ENCODE measurements at places on chromosomes 16 and 17.
A peak's percentile ranks its signal among the peaks of the same experiment; 100 is the strongest.

- DNase-seq, result no peak
These were observed 949 bp upstream of the SPAG7 start for GRCh38 chr17:4968486-4969046.

DNA sequence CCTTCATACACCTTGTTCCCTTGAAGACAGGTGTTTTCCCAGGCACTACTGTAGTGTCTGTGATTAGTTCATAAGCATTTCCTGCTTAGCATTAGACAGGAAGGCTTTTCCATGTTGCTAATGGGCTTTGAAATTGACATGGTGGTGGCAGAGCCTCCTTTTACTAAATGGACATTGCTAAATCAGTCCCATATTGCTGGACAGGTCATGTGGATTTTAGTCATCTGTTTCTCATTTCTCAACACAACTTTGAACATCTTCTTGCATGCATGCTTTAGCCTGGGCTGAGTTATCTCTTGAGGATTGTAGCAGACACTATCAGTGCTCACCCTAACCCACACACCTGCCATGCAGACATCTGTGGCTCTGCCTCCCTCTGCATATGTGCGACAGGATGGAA is 13.7 kb upstream of the BCO1 start:
- no peak for DNase-seq

DNA sequence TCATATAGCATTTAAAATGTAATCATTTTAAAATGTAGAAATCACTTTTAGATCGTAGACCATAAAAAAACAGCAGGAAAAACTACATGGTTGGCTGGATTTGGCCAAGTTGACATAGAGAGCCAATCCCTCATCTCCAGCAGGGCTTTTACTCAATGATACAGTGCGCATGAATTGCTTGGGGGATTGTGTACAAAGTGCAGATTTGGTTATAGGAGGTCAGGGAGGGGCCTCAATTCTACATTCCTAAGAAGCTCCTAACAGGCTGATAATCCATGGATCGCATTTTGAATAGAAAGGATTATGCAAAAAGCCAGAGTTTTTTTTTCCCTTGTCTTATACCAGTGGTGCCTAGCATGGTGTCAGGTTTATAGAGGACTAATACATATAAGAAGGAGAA is 445.1 kb downstream of the MAF start:
- DNase-seq, result no peak

DNA sequence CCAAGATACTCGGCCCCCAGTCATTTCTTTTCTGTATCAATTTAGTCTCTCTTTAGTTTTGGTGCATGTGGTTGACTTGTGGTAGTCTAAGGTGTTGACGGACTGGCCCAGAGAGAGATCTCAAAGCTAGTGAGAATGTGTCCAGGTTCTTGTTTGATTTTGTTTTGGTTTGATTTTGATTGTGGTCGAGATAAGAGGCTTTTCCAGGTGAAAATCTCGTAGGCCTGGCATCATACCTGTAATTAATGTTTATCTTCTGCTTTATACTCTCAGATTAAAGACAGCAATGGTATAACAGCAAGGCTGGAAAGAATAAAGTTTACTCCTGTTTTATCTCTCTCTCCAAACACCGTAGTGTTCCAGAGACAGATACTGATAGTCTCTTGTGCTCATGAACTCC is 172.4 kb upstream of the CACNG5 start:
- DNase-seq, result no peak

DNA sequence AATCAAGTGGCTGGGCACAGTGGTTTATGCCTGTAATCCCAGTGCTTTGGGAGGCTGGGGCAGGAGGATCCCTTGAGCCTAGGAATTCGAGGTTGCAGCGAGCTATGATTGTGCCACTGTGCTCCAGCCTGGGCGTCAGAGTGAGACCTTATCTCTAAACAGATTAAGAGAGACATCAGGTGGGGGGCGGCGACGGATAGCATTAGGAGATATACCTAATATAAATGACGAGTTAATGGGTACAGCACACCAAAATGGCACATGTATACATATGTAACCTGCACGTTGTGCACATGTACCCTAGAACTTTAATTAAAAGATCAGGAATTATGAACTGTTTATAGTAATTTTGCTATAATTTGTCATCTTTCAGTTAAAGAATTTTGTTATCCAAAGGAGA is 10.3 kb downstream of the RAD51C start:
- DNase-seq, result no peak

GRCh38 chr17:36888236-36888951 is 48.9 kb upstream of the LHX1 start:
- DNase-seq, result no peak

GRCh38 chr16:85250147-85250463 is 137.8 kb upstream of the CIBAR2 start:
- DNase-seq, result no peak

GRCh38 chr16:82993415-82993814 is 366.6 kb downstream of the CDH13 start:
- DNase-seq, result no peak

DNA sequence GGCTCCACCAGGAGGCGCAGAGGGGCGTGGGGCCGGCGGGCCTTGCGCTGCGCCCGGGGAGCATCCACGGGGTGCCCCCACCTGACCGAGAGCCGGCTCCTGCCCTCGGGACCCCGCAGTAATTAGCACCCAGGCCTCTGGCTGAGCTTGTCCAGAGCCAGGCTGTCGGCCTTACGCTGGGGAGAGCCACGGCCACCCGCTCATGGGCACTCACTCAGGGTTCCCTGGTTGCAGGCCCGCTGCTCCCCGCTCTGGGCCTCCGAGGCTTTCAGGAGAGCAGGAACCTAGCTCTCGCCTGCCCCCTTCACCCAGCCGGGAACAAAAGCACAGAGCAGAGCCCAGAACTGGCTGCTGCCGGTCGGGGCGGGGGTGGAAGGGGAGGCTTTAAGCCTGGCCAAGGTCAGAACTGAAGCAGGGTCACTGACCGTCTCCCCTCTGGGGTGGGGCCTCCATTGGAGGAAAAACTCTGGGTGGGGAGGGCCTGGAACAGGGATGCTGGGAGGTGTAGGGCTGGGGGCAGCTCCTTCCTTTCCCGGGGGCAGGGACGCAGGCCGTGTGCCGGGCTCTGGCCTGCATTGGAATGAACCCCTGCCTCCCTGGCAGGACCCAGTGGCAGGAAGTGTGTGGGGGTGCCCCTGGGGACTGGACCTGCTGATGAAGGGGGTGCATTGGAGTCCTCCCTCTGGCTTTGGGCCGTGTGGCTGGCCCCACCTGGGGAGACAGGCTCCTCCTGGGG is 12.3 kb downstream of the GLIS2 start:
- peak; percentile 91 for DNase-seq

GRCh38 chr17:49496183-49496866 is 1.2 kb downstream of the NGFR start:
- DNase-seq, result peak; percentile 84

- no peak for DNase-seq
These were observed 38.8 kb downstream of the CLEC16A start for GRCh38 chr16:10983159-10983558.

- DNase-seq, result no peak
These were observed 2.0 kb downstream of the UBALD2 start for GRCh38 chr17:76267051-76267576.

GRCh38 chr17:6938637-6939036 is 57.2 kb upstream of the ALOX12 start:
- DNase-seq, result peak; percentile 33

DNA sequence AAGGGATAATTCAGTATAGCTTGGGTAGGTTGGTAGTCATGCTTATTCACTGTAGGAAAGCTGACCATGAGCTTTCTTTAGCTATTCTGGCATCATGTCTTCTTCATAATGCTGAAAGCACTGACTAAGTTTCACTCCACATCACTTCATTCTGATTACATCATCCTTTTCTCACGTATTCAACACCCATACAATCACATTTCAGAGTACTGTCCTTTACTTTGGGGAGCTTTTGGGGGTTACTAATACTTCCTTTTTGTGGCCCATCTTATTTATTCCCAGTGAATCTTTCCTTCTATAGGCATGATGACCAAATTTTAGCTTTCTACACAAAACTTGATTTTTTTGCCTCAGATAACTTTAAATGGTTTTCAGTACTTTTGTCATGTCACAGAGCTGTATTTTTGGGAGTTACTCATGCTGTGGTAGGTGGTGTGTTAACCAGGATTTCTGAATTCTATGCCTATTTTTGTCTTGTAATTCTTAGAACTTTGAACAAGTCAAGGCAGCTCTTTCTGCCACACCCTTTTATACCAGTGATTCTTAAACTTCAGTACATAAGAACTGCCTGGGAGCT is 23.5 kb downstream of the TADA2A start:
- no peak for DNase-seq

DNA sequence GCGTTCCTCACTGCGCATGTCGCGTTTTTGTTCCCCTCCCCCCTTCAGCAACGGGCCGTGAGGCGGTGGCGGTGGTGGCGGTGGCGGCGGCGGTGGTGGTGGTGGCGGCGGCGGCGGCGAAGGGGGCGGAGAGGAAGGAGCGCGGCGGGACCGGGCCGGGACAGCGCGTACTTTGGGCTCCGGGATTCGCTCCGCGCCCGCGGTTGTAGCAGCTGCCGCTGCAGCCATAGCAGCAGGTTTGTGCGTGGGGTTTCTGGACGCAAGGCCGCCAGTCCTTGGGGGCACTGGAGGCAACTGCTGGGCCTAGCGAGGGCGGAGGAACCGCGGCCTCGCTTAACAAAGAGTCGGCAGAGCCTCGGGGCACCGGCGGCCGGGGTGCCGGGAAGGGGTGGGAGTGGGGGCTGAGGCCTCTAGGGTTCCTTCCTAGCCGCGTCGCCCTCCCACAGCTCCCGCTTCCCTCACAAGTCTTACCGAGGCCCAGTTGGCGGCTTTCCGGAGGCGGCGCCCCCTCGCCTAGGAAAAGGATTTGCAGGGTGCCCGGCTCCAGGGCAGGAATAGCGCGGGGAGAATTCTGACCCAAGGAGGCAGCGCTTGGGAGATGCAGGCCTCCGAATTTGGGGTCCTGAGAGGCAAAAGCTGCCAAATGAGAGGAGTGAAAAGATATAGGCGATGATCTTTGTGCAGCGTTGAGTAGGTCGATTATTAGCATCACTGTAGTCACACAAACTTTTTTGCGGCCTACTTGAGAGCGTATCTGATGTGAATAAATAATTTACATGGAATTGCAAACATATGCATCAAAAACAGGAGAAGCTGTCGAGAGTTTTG is at the start of gene DDX42:
Gene DDX42, plus strand, starts transcription at position 30 of the 828 bp plus-strand sequence. CDS start 12,880 bp downstream, outside the sequence.
- DNase-seq, result no peak

DNA sequence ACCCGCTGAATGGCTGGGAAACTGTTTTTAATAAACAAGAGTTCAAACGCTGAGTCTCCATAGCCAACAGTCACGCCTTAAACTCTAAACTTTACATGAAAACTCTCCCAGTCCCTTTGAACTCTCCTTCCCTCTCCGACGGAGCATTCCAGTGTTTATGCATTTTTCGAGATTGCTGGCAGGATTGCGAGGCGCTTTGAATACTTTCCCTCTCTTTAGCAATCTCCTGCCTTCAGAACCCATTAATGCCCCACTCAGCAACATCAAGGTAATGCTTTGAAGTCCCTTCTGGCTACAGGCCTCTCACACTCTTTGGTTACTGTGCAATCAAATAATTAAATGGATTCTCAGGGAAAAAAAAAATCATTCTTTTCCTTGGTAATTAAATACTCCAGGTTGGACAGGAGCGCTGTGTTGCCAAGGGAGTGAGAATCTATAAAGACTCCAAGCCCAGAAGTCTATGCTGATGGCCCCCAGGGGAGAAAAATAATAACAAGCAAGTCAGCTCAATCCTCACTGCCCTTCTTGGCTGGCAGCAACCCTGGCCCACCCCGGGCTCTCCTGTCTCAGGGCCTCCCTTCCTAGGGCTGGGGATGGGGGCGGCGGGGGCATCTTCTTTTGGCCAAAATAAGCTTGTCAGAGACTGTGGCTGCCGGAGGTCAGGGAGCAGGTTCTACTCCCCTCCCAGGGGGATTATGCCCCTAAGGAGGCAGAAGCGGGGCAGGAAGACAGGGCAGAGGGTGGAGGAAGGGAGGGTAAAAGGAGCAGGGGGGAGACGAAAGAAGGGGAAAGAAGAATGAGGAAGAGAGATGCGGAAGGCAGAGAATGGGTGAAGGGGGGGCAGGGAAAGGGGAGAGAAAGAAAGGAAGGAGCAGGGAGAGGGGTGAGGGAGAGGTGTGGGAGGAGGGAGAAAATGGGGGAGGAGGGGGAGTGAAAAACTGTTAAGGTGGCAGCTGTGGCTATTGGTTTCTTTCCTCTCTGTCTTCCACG is 45.2 kb downstream of the AXIN2 start:
- DNase-seq, result no peak

DNA sequence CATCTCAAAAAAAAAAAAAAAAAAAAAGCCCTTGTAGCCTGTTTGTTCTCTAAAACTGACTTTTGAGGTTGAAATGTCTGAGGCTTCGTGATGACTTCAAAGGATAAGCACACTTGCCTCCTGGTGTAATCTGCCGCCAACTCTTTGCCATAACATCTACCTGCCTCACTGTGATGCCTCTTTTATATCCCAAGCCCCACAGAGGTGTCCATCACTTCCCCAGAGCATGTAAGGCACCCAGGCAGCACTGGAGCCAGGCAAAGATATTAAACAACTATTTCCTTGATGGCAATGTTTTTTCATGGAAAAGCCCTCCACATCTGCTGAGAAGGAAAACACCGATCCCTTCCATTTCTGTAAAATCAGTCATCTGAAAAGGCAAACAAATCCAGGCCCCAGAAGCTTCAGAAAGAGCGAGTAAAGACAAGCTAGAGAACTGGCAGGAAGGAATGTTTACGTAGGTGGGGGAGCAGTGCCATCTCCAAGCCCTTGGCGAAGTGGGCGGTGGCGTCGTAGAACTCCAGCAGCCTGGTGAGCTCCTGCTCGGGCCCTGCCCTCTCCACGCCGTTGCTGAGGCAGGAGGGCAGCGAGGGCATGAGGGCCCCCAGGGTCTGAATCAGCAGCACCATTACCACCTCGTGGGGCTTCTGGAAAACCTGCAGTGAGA is 28.6 kb downstream of the COG7 start:
- DNase-seq, result no peak

GRCh38 chr16:67986949-67987348 is 6.7 kb upstream of the DPEP3 start:
- DNase-seq, result no peak

DNA sequence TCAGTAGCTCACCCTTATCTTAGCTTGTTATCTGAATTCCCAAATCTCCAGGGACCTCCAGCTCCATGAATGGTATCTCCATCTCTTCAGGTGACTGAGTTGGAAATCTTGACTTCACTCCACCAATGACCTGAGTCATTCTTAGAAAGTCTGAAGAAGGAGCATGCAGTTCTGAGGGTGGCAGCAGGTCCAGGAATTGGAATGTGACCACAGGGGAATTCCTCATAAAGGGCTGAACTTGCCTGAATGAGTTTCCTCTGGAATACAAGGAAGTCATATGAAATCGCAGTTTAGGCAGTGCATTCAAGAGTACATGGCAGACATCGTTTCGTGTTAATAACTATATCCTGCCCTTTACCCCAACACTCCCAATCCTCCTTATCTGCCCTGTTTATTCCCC is 12.5 kb upstream of the PYY start:
- DNase-seq, result no peak

Data from hematopoietic multipotent progenitor cell treated with erythropoietin and hydrocortisone succinate and interleukin-3 and kit ligand, for 4 days (in vitro differentiated cells).